ENCODE measurements at places on chromosomes 5 and 9. TPM values are rescaled to one million over a fixed set of nuclear protein-coding genes. Genes with fewer than 3 reads are reported as not detected.

MYOT gene
- 1.7 TPM for polyA plus RNA-seq

LCN1 gene
- not detected for polyA plus RNA-seq

THOC3 gene
- polyA plus RNA-seq, result 26.5 TPM

GPR150 gene
- not detected for polyA plus RNA-seq

BHMT2 gene
- polyA plus RNA-seq, result not detected

BNC2 gene
- 0.07 TPM for polyA plus RNA-seq

ELOVL7 gene
- 9.0 TPM for polyA plus RNA-seq

FAM78A gene
- 0.24 TPM for polyA plus RNA-seq

PCDHB3 gene
- 3.7 TPM for polyA plus RNA-seq

WDR38 gene
- not detected for polyA plus RNA-seq

GFM2 gene
- 36.9 TPM for polyA plus RNA-seq

HTR1A gene
- not detected for polyA plus RNA-seq

CDC25C gene
- not detected for polyA plus RNA-seq

KCNV2 gene
- polyA plus RNA-seq, result not detected

ADAMTS2 gene
- not detected for polyA plus RNA-seq

ISL1 gene
- not detected for polyA plus RNA-seq

SV2C gene
- 53.8 TPM for polyA plus RNA-seq

FUBP3 gene
- 17.2 TPM for polyA plus RNA-seq

FGFR4 gene
- not detected for polyA plus RNA-seq

FTMT gene
- not detected for polyA plus RNA-seq

FCN2 gene
- polyA plus RNA-seq, result not detected

MCC gene
- 5.3 TPM for polyA plus RNA-seq

IRX2 gene
- polyA plus RNA-seq, result 2.1 TPM

ABLIM3 gene
- polyA plus RNA-seq, result 4.1 TPM

IRX4 gene
- polyA plus RNA-seq, result not detected

SUSD3 gene
- polyA plus RNA-seq, result not detected

LRRTM2 gene
- 9.1 TPM for polyA plus RNA-seq

SOHLH1 gene
- polyA plus RNA-seq, result 1.4 TPM

PITX1 gene
- polyA plus RNA-seq, result not detected

CFAP157 gene
- polyA plus RNA-seq, result not detected

RGS7BP gene
- polyA plus RNA-seq, result 72.3 TPM

LCN12 gene
- not detected for polyA plus RNA-seq

NEUROG1 gene
- not detected for polyA plus RNA-seq

SMAD5 gene
- polyA plus RNA-seq, result 13.3 TPM

NXNL2 gene
- polyA plus RNA-seq, result not detected

CAAP1 gene
- 10.4 TPM for polyA plus RNA-seq

GIN1 gene
- 13.6 TPM for polyA plus RNA-seq

ZNF462 gene
- polyA plus RNA-seq, result 17.6 TPM

STOM gene
- 14.1 TPM for polyA plus RNA-seq

CHSY3 gene
- polyA plus RNA-seq, result 4.9 TPM

OTULINL gene
- 1.3 TPM for polyA plus RNA-seq

Measured in Purkinje cell (primary cell).